ENCODE measurements at places on chromosomes 7 and 10.

DNA sequence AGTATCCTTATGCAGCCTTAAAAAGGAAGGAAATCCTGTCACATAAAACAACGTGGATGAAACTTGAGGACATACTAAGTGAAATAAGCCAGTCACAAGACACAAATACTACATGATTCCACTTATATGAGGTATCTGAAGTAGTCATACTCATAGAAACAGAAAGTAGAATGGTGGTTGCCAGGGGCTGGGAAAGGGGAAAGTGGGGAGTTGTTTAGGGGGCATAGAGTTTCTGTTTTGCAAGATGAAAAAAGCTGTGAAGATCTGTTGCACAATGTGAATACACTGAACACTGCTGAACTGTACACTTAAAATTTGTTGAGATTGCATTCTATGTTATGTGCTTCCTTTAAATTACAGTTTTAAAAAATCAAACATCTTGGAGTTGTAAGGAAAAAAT lies 2.9 kb downstream of the NUP205 start:
- DNase-seq = no peak

- peak; percentile 47 for DNase-seq
Observed at GRCh38 chr10:126147866-126148587, 240.2 kb downstream of the ADAM12 start.

DNA sequence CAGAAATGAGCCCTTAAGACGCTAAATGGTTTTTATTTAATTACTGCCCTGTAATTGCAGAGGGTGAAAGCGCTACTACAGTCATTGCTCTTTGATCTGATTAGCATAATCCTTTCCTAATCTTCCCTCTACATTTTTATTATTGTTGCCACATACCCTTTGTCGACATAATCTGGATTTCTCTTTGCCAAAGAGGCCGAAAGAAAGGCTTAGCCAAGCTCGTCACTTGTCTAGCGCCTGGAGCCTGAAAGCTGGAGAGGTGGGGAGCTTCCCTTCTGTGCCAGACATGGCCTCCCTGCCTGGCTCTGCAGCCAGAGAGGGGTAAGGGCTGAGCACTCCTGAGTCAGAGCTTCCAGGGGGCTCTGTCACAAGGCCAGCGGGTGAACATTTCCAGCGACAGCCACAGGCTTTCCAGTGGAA lies 145.9 kb downstream of the PRKAG2 start:
- no peak for DNase-seq

- no peak for DNase-seq
Observed at GRCh38 chr10:114042895-114043531, 653 bp upstream of the ADRB1 start.

DNA sequence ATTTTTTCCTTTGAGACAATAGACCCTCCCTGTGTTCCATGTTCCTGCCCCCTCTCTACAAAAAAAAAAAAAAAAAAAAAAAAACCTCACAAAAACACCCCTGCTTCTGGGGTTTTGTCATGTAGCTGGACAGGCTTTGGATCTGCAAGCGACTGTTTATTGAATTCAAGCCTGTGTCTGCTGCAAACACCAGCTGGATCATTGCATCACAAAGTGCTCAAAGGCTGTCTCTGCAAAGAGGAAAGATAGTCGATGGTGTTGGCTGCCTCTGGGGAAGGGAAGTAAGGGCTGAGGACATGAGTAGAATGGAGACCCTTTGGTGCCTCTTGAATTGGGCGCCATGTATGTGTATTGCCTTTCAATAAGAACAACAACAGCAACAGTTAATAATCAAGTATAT lies 471.2 kb downstream of the PLXNA4 start:
- no peak for DNase-seq

Measured in right hindlimb (tissue), 1 donor.